ENCODE measurements at places on chromosomes 6 and 20.
A peak's percentile ranks its signal among the peaks of the same experiment; 100 is the strongest.

DNA sequence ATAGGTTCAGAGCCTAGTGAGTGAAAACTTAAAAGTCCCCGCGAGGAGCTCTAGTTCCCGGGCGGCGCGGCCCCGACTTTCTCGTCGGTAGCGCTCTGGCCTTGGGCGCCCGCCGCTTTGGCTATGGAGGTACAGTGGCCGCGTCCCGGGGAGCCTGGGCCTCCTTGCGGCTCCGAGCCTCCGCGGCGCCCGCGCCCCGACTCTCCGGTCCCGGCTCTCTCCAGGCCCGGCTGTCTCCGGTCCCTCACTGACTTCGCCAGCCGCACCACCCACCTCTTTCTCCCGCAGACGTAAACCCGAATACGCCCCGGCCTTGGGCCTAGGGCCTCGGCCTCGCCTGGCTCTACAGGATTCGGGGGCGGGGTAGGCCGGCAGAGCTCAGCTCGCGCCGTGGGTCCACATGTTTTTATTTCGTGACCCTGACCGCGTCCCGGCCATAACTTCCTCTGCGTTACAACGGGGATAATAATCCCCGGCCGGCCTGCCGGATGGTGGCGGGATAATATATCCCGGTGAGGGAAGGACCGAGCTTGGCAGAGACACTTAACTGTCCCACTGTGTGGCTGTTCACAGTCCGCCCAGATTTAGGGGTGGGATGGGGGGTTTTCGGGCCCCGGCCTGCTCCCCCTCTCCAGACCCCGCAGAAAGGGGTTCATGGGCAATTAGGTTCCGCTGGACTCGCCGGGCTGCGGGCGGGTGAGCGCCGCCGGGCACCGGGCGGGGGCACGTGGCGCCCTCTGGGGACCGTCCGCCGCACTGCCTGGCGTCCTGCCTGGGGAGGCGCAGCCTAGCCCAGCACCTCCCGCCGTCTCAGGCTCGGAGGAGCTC is 10.0 kb upstream of the TBX18 start:
- peak; percentile 91 for DNase-seq

DNA sequence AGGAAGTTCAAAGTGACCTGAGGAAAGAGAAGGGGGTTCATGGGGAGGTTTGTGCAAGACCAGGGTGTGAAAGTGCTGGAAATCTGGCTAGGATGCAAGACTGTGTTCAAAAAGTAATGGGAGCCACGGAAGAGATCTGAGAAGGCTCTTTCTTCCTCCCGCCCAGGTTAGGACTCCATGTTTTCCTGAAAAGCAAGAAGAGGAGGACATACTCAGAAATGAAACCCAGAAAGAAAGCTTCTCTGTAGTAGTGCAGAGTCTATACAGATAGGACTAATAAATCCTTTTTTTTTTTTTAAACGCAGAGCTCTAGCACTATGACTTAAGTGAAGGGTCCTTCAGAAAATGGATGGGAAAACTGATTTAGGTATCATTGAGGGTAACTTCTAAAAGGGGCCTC is 3.2 kb upstream of the DDO start:
- no peak for DNase-seq

- no peak for DNase-seq
Measured at GRCh38 chr6:139231206-139231605, 60.6 kb downstream of the TXLNB start.

- DNase-seq: no peak
Measured at GRCh38 chr6:121925024-121925423, 474.4 kb upstream of the HSF2 start.

DNA sequence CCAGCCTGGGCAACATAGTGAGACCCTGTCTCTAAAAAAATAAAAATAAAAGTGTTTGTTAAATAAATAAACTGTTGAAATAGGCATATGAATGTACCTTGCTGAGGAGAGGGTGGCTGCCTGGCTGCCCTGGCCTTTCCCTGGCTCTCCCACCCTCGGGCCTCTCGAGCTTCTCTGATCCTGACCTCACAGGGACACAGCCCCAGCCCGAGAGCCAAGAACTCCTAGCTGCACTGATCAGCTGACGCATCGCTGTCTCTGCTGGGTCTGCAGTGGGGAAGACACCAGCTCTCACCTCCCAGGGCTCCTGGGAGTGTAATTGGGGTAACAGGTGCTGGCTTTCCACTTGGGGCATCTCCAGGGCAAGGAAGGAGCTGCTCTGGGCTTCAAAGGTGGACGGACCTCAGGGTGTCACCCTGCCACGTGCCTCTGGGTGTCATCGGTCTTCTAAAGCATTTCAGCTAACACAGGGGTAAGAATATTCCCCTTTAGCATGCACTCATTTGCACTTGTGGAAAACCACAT is 6.9 kb downstream of the TCF15 start:
- no peak for DNase-seq

DNA sequence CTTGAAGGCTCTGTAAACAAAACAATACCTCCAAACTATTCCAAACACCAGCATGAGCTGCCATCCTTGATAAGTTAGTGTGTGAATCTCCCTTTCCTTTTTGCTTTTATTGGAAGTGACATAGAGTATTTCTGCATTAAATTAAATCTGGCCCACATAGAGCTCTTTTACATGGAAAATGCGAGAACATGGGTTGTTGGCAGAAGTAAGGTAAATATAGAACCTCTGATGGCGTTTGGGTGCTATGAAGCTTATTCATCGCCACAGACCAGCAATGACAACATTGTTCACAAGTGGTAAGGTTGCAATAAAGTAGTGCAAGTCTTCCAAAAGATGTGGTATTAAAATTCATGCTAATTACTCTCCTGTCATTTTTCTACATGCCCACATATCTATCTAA is 445.8 kb upstream of the JAG1 start:
- DNase-seq: no peak

DNA sequence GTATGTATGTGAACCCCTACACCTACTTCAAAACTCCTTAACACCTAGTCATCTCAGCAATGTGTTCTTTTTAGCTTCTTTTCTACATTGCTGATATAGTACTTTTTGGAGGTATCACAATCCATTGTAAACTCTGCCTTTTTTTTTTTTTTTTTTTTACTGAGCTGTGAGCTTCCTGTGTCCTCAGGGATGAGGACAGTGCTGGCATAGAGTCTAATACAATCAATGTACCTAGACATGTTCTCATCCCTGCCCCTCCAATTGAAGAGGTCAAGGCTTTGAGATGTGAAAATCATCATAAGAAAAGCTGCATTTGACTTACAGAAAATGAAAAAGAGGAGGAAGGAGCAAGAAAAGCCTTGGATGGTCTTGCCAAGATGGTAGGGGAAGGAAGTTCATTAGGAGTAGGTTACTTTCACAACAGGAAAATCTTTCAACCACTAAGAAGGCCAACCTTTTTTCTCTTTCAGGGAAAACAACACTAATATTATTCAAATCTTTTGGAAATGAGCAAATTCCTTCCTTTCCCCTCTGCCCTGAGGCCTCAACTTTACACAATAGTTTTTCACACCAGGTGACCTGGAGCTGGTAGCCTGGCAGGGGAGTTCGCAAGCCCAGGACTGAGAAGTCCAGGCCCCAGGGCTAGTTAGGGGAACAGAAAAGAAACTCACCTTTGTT is 2.8 kb upstream of the JARID2 start:
- DNase-seq: no peak

- peak; percentile 54 for DNase-seq
Measured at GRCh38 chr6:169371344-169372127, 117.9 kb upstream of the THBS2 start.

- DNase-seq: no peak
Measured at GRCh38 chr6:11852061-11852651, 73.6 kb upstream of the ADTRP start.

GRCh38 chr20:23159256-23159946 is 73.3 kb upstream of the CD93 start:
- DNase-seq: peak; percentile 87

DNA sequence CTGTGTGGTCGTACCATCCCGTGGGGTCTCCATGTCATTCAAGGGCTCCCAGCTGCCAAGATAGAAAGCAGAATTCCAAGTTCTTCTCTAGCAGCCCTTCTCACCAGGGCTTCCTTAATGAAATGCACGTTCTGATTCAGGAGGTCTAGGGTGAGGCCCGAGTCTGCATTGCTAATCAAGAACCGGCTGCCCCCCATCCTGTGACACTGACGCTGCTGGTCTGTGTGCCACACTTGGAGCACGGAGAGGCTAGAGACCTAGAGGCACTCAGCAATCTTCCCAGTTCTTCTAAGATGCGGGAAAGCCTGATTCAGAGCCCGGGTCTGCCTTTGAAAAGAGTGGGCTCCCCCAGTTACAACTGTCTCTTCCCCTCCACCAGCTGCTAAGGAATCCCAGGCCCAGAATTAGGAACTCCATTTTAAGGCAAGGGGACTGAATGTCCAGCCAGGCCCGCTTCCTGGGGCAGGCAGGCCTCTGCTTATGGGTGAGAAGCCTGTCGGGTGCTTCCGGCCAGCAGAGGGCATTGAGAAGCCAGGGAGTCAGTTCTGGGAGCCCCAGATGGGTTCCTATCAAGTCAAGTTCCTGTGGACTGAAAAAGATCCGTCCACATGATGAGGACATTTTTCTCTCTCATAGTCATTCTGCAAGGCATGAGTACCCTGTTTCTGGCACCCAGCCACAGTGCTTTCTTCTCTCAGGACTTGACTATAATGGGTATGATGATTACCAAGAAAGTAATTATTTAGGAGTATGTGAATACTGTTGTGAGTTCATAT is 69.8 kb upstream of the RIN2 start:
- DNase-seq: peak; percentile 56

DNA sequence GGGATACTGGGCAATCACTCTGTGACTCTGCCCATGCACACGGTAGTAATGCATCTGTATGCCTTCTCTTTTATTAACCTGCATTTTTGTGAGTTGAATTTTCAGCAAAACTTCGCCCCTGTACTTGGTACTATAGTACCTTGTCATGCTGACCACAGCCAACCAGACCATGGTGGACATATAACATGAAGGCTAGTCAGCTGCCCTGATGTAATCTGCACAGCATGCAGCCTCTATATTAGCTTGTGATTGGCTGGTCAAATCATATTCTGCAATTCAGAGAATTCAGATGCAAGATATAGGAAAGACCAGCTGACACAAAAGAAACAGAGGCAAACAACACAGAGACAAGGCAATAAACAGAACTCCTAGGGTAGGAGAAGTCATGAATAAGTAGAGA is 200.9 kb upstream of the JARID2 start:
- DNase-seq: no peak

DNA sequence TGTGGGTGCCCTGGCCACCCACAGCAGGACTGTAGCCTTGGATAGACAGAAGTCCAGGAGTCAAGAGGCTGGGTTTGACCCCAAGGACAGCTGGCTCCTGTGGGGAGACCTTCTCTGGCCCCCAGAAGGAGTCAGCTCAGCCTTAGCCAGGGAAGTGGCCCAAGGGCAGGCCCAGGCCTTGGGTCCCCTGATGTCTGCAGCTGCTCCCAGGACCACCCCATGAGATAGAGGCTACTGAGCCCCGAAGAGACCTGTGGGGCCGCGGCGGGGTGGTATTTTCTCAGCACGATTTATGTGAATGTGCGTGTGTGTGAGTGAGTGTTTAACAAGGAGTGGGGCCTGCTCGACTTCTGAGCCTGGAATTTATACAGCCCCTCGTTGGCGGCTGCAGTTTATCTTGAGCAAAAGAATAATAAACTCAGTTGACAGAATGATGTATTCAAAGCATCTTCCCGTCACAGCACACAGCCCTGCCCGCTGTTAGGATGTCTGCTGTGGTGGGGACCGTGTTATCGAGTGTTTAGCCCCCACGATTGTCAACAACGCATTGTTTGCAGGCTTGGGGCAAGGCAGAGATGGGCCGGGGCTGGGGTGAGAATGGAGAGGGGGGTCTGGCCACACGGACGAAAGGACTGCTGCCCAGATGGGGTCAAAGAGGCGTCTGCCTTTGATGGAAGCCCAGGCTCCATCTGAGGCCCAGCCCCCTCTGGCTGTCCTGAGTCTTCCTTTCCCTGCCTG is 163.3 kb downstream of the VEGFA start:
- no peak for DNase-seq

GRCh38 chr6:72288592-72288991 is 333.3 kb upstream of the KCNQ5 start:
- no peak for DNase-seq

DNA sequence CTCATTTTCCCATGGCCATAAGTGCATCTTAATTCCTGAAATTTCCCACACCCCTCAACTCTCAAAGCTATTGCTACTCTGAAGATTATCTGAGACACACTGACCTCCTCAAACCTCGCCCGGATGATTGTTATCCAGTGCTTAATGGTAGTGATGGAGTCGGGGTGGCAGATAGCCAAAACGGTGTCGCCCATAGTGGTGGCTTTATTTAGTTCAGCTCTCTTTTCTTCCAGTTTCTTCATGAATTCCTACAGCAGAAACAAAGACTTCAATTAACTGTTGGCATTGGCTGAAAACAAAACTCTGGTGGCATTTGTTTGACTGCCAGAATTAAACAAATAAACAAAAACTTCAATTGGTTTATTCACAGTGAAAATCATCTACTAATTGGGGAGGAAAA is 165.4 kb downstream of the DST start:
- no peak for DNase-seq

DNA sequence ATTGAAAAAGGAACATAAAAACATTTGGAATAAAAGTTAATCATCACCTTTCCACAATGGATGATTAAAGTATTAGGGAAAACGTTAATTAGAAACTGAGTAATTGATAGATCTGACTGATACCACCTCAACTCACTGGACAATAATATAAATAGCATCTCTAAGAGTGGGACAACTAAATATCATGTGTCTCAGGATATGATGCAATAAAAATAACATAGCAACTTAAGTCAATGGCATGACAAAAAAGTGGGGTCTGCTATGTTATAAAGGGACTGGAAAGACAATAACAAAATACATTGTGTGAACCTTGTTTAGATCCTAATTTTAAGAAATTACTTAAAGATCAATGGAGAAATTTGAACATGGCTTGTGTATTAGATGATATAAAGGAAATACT is 10.3 kb downstream of the OR12D1 start:
- no peak for DNase-seq

- DNase-seq: peak; percentile 93
Measured at GRCh38 chr6:26156850-26157250, 69.6 kb downstream of the HFE start.

DNA sequence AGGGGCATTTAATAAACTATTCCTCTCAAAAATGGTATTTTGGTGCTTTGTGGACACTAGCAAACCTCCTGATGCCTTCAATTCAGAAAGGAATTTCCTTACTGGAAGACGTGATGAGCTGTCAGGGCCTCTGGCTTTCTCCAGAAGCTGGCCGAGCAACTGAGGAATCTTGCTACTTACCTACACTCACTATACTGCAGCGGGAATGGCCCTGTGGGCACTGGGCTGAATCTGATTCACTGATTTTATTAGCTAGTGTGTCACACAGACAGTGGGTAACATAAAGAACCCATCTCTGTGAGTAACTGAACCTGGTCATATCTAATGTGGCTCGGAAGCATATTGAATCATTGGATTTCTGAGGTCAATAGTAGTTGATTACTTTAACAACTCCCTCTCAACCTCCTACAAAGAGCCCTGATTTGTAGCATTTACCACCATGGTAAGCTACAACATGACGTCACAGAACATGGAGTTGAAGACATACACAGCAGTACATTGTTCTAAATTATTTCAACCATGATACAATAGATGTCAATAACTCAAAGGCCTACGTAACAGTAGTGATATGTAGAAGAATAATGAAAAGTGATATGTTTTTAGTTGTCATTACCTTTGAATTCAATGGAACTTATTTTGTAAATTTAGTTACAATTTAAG is 232.1 kb downstream of the SYNE1 start:
- DNase-seq: no peak

GRCh38 chr6:93801101-93801847 is 381.9 kb upstream of the EPHA7 start:
- no peak for DNase-seq

All from lower leg skin (tissue), 4 donors.